ENCODE measurements at places on chromosomes 2 and 18.
A peak's percentile ranks its signal among the peaks of the same experiment; 100 is the strongest.

DNA sequence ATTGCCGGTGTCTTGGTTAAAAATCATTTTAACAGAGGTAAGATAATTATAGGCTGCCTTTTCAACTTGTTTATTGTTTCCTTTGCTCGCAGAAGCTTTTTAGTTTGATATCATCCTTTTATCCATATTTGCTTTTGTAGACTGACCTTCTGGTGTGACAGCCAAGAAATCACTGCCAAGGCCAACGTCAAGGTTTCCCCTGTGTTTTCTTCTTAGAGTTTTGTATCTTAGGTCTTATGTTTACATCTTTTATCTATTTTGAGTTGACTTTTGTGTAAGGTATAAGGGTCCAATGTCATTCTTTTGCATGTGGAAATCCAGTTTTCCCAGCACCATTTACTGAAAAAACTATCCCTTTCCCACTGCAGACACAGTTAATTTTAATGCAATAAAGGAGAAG lies 129.0 kb upstream of the ZFP36L2 start:
- no peak for DNase-seq

- no peak for DNase-seq
Observed at GRCh38 chr2:32011485-32011960, 715 bp upstream of the MEMO1 start.

GRCh38 chr2:119441376-119442225 lies 9.9 kb downstream of the TMEM37 start:
- no peak for DNase-seq

DNA sequence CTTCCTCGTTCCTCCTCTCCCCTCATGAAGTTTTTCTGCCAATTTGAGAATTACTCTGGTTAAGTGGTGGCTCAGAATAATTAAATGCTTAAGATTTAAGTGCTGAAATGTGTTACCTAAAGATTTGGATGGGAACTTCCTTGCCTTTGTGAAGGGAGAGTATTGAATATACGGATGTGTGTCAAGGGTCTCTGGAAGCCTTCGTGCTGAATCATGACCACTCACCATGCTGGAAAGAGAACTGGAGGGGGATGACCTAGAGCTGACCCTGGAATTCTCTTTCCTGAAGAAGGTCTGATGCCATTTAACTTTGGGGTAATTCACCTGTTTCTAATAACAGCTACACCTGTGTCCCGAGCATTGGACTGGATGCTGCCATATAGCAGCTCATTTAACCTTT lies 2.2 kb downstream of the MOCOS start:
- no peak for DNase-seq

- no peak for DNase-seq
Observed at GRCh38 chr2:67719351-67719750, 322.2 kb downstream of the ETAA1 start.

DNA sequence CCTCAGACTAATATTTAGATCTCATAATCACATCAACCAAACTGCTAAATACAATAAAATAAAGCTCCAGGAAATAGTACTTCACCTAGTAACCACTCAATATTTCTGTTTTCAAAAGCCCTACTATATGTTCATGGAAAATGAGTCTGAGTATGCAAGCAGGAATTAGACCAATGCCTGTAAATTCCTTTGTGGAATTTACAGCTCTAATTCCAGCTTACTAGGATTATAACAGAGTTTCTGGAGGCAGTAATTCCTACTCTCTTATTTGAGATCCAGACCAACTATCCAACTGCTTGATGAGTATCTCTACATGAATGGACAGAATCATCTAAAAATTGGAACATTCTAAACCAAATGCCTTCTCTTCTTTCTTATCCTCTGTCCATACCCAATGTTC lies 11.6 kb downstream of the CDKL4 start:
- no peak for DNase-seq

DNA sequence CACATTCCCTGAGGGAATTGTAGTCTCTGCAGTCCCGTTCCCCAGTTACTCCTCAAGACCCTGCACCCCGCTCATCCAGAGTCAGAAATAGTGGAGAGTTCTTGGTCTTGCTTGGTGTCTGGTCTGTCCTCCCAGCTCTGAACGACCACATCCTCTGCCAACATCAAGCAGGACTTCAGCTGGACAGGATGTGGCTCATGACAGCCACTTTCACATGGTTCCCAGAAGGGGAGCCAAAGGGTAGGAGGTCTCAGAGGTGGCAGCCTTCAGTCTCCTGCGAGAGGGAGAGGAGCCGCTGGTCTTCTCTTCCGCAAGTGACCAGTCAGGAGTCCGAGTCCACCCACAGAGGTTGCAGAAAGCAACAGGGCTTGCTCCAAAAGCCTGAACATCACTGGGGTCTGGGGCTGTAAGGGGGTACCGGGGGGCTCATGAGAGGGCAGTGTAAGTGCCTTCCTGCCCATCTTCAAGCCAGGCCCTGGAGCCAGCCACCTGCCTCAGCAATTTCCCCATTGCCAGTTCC lies 29.8 kb downstream of the B3GNT7 start:
- DNase-seq, result no peak

DNA sequence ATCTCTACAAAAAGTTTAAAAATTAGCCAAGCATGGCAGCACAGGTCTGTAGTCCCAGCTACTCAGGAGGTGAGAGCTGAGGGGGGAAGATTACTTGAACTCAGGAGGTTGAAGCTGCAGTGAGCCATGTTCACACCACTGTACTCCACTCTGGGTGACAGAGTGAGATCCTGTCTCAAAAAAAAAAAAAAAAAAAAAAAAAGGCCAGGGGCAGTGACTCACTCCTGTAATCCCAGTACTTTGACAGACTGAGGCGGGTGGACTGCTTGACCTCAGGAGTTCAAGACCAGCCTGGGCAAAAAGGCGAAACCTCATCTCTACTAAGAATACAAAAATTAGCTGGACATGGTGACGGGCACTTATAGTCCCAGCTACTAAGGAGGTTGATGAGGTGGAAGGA lies 37.0 kb downstream of the PUM2 start:
- no peak for DNase-seq

- no peak for DNase-seq
Observed at GRCh38 chr2:58072102-58072501, 25.5 kb downstream of the VRK2 start.

- DNase-seq, result no peak
Observed at GRCh38 chr2:231228223-231228622, 29.8 kb downstream of the ARMC9 start.

DNA sequence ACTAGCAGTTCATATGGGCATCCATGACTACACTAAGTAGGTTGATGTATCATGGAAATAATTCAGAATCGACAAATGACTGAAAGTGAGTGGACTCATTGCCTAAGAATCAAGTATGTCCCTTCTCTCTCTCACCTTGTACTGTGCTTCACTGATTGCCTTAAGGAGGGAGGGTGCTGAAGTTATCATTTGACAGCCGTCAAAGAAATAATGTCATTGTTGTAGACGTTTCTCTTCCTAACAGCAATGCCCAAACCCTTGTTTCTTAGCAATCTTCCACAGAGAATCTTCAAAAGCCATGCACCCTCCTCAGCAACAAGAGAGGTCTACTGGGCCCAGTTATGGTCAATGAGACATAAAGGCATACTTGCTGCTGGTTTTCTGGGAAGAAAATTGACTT lies 785.0 kb downstream of the SUCLG1 start:
- DNase-seq, result no peak

DNA sequence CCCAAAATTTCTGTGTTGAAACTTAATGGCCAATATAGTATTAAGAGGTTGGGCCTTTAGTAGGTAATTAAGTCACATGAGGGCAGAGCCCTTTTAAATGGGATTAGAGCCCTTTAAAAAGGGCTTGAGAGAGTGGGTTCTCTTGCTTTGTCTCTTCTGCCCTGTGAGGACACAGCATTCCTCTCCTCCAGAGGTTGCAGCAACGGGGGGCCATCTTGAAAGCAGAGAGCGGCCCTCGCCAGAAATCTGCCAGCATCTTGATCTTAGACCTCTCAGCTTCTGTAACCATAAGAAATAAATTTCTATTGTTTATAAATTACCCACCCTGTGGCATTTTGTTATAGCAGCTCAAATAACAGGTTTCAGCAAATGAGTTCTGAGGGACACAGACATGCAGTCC lies 305.0 kb upstream of the LRP1B start:
- no peak for DNase-seq

GRCh38 chr2:235330775-235331451 lies 162.9 kb upstream of the AGAP1 start:
- DNase-seq, result no peak

DNA sequence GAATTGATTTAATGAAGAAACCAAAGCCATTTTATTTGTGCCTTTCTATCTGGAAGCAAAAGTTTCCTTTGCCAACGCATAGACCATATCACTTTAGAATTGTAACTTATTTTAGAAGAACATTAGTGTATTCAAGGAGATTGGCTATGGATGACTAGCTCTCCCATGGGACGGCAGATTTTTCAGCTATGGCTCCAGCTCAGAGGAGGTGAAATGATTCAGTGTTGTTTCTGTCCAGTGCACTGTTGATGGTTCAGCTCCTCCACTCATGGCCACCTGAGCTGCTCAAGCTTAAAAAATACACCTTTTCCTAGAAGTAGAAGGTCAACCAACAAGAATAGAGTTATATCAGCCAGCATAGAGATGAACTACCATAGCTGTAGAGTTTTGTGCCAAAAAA lies 1597.5 kb upstream of the PIK3C3 start:
- no peak for DNase-seq

GRCh38 chr2:167842047-167842446 lies 405.3 kb downstream of the STK39 start:
- no peak for DNase-seq

GRCh38 chr2:192901446-192901845 lies 706.7 kb upstream of the TMEFF2 start:
- no peak for DNase-seq

DNA sequence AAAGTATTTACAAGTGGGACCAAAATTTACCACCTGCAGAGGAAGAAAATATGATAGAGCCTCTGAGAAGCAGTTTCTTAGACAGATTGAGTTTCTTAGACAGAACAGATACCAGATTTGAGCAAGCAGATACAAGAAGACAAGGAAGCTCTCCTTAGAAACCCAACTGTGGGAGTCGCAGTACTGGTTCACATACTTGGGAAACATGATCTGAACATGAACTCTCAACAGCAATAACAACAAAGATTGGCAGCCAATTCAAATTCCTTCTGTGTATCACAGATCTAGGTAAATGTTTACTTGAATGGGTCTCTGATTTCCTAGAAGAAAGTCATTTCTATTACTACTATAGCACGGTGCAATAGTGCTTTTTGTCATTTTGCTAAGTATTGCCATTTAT lies 82.1 kb downstream of the OLA1 start:
- DNase-seq, result no peak

GRCh38 chr2:100009743-100010142 lies 132.6 kb downstream of the AFF3 start:
- DNase-seq, result no peak

DNA sequence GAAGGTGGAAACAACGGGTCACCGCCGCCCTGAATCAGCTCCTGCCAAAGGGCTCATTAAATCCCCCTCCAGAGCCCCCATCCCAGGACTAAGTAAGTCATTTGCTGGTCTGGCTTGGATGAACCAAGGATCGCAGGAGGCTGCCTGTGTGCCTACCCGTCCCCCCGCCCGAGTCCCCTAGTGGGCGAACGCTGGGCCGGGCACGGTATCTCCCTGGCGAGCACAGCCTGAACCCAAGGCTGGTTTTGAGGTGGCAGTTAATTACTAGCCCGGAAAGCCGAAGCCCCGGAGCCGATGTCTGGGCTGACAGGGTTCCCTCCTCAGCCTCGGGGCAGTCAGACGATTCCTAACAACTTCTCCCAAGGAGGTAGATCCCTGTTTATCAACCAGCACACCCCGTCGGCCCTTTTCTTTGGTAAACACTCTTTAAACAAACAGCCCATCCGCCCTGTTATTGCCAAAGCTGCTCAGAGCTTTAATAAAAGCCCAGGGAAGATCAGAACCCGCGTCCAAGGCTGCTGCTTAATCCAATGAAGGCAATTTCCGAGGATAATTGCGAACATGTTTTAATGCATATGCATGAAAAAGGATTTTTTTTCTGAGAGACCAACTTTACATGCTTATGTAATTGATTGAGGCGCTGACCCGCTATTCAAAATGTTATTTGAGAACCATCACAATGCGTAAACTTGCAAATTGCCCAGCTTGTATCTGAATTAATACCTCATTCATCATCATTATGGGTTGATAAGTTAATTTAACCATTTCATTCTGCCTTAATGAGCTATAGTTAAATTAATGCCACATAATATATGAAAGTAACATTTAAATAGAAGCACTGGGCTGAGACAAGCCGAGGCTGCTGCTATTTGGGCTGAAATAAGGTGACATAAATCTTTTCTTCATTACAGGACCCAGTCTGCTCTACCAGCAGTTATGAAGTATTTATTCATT lies 10.5 kb downstream of the EVX2 start:
- DNase-seq, result no peak

DNA sequence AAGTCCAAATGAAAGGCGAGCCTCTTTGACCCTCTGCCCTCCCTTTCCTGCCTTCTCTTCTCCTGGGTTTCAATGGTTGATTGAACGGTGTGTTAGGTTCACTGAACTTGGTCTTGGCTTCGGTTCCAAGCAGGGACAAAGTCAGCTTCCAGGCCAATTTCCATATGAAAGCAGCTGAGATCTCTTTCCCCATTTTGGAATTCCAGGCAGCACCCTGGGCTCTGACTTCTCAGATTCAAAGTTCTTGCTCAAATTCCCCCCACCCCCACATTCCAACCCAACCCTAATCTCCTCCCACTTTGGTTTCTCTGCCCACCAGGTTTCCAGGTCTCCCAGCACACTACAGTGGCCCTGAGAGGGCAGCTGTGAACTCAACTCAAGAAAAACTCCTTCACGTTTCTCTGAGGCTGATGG lies 231.0 kb downstream of the INSIG2 start:
- DNase-seq, result peak; percentile 97

- DNase-seq, result no peak
Observed at GRCh38 chr2:213259266-213259665, 25.0 kb upstream of the SPAG16 start.

Measured in NT2/D1 (cell line).